ENCODE measurements at places on chromosomes 2 and 18.

GRCh38 chr2:160324161-160324800 is 124.2 kb upstream of the ITGB6 start:
- DNase-seq = peak; percentile 63

GRCh38 chr2:38215993-38216392 is 140.0 kb upstream of the CYP1B1 start:
- peak; percentile 65 for DNase-seq

- no peak for DNase-seq
Measured at GRCh38 chr18:62365420-62365819, 40.3 kb downstream of the TNFRSF11A start.

DNA sequence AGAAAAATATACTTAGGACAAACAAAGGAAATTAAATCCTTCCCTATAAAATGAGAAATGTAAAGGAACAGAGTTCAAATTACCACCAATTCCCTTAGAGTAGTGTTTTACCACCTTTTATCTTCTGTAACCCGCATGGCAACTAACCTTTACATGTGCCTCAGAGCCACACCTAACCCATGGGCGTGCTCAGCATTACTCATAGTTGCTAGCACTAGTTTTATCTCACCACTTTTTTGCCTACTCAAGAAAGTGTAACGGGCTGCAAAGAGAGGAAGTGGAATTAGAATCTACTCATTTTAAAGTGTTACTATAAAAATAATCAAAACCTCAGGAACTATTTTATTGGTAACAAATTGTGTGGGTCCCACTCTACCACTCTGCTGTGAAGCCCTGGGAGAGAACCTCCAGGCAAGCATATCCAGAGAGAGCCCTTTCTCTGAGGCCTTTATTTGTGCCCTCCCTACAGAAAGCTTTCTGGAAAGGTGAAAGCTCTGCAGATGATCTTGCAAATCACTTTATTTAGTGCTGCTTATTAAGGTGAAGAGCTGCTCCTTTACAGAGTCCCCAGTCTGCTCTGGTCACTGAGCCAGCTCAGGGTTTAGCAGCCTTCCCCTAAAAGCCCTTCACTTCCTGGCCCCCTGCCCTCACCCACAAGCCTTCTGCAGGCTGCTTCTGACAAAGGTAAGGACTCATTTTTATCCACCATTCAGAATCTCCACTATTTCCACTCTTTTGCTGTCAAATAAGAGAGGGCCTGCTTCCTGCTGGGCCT is 98.8 kb downstream of the TRABD2A start:
- peak; percentile 55 for DNase-seq

DNA sequence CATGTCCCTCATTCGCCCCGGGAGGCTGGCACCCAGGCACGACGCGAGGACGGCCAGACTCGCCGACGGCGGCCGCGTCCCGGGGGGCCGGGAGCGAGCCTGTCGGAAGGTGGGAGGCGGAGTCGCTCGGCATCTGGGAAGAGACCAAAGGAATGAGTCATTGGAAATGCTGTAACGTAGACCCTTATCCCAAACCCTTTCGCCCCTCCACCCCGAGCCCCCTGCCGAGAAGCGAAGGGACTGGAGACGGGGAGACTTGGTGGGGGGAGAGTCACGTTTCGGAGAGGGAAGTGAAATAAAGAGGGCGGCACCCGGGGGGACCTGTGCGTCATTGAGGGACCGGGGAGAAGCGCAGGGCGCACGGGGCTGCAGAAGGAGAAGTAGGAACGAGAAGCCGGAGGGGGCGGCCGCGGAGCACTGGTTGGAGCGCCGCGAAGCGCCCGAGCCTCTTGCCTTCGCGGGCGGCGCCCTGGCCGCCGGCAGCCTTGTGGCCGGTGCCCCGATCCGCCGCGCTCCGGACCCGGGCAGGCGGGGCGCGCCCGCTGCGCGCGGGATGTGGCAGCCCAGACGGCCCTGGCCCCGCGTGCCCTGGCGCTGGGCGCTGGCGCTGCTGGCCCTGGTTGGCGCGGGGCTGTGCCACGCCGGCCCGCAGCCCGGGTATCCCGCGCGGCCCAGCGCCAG is at the start of gene EMILIN2:
TSS of gene EMILIN2 (plus strand) at position 371 of the 681 bp plus-strand sequence. CDS start at position 554, 183 bp downstream.
- peak; percentile 26 for DNase-seq

DNA sequence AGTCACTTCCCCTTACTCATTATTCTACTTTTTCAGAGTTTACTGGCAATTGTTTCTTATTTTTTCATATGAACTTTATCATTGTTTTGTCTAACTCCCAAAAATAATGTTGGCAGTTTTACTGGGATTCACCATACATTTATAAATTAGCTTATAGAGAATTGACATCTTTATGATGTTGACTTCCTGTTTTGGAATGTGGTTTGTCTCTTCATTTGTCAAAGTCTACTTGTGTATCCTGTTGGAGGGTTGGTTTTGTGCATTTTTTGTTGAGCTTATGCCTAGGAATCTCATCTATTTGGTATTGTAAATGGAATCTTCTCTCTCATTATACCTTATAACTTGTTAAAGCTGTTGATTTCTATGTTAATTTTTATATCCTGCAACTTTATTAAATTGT is 16.4 kb downstream of the EPC2 start:
- DNase-seq = peak; percentile 18

GRCh38 chr2:9308186-9308955 is 101.8 kb downstream of the ASAP2 start:
- DNase-seq = no peak

DNA sequence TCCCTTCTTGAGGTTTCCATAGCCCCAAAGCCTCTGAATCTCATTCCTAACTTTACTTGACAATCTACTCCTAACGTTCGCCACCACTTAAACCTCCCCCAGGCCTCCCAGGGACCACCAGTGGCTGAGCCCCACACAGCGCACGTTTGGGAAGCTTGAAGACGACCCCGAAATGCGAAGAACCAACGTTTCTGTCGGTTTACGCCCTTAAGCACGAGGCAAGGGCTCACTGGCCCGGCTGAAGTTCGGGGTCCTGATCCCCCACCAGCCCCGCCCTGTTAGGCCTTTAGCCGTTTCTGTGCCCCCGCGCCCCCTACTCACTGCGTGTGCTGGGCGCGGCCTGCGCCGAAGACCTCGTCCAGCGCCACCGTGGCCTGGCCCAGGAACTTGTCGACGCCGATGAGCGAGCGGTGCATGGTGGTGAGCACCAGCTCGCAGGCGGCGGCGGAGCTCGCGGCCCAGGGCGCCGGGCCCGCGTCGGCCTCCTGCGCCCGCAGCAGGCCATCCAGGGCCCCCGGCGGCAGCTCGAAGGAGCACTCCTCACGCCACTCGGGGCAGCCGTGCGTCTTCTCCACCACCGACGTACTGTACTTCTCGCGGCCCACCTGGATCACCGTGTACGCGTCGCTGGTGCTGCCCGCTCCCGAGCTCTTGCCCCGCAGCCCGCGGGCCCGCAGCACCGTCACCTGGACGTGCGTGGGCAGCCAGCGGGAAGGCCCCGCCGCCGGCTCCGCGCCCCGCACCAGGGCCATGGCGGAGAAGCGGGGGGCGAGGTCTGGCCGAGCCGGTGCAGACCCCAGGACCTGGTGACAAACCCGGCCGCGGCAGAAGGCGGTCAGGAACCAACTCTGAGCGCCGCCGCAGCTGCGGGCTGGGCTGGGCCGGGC is 479 bp downstream of the RAB11FIP5 start:
- peak; percentile 65 for DNase-seq

DNA sequence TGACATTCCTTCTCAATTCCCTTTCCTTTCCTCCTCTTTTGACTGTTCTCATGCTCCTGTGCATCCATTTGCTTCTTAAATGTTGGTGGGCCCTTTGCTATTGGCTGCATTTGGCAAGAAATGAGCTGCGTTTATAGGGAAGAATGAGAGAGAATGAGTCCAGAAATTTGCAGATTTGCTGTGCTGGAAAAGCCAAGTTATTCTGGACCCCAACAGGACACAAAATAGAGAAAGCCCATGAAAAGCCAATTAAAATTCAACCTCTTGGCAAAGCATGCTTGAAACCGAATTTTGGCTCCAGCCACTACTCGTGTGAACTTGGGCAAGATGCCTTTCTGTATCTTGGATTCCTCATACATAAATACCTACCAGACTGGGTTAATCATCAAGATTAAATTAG is 1.3 kb upstream of the SCLY start:
- DNase-seq = no peak

DNA sequence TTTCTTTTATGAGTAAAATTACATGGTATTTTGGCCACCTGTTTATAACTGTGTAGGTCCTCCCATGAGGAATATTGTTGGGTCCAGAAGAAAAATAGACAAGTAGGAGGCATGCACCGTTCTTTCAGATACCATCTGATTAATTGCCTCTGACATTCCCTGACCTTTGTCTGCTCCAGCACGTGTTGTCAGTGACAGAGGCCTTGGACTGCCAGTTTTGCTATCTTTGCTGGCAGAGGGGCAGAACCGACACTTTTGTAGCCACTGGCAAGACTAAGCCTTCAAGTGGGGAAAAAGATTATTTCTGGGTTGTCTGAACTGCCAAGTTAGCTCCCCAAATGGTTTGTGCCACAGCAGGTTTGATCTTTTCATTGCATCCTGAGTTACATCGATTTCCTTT is 276.9 kb downstream of the CAMKMT start:
- no peak for DNase-seq

DNA sequence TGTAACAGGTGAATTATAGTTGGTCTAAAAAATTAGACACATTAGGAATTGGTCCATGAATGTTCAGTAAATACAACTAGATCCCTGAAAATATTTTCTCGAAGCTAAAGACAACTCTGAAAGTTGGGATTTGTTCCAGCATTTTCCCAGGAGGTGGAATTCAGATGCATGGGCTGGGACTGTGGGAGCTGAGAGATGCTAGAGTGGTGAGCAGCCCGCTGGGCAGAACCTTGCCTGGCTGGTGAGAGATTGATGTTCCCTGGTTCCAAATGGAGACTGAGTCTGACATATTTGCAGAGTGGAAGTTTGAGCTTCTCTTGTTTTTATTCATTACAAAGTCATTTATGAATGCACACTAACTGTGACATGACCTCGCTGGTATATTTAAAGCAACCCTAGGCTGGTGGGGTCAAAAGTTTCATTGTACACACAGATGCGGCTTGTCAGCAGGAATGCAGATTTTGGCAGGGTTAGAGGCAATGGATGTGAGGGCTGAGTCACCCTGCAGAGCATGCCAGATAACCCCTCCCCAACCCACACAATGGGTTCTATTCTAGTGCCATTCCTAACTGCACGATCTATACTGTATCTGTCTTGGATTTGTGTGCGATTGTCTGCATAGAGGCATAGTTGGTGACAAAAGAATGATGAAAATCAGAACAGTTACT is 23.5 kb upstream of the TMEM178A start:
- DNase-seq = peak; percentile 77

DNA sequence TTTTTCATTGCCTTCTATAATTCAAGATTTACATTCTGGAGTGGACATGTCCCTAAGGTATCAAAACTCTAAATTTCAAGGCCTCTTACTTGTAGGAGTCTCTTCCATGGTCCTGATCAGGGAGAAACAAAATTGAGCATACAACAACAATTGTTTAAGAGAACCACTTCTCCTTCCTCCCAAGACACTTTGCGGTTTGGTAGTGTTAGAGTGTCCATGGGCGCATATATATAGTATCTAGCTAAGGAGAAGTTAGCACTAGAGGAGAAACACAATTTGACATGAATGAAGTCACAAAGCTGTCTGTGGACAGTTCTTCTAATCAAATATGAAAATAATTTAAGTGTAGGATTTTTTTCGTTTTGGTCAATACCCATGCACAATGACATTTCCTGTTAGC is 349.1 kb upstream of the MAP2 start:
- DNase-seq = no peak

GRCh38 chr18:22165603-22166068 is 3.8 kb upstream of the GATA6 start:
- no peak for DNase-seq

DNA sequence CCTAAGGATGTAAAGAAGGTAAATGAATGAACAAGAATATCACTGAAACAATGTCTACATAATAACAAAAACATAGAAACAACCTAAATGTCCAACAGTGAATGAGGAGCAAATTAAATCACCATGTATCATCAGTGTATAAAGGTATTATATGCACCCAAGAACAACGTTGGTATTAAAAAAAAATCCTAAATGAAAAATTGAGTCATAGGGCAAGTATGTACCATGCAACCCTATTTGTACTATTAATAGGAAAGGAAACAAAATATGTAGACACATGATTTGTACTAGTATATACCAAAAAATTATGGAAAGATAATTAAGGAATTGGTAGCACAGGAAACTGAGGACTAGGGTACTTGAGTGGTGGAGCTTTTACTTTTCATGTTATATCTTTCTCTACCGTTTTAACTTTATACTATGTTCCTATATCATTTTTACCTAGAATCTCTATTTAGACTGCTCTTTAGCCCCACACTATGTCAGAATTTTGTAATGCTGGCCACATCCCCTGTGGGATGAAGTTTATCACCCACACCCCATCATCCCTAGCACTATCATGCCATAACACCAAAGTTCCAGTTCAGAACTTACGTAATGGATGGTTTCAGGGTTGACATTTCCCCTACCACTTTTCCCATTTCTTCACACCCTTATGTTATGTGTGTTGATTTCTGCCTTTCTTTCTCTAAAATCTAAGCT is 25.6 kb downstream of the IKZF2 start:
- peak; percentile 53 for DNase-seq

DNA sequence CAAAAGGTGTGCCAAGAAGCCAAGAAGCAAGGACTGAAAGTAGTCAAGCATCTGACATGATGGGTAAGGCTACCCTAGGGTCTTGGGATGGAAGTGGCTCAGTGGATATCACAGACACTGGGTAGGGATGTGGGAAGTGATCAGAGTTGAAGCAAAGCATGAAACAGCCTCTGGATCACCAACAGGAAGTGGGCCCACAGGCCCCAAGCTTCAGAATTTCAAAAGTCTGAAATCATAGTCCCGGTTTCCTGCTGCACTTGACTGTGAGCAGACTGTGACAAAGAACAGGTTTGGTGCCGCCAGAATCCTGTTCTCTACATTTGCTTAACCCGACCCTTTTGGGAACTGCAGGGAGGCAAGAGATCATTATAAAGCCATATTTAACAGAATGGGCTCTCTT is 57.4 kb downstream of the SP100 start:
- DNase-seq = peak; percentile 7

GRCh38 chr2:47237375-47238334 is 82.5 kb upstream of the STPG4 start:
- peak; percentile 79 for DNase-seq

- DNase-seq = no peak
Measured at GRCh38 chr18:76978616-76979015, 154.0 kb downstream of the MBP start.

GRCh38 chr2:19695706-19696105 is 206.1 kb downstream of the TTC32 start:
- no peak for DNase-seq

DNA sequence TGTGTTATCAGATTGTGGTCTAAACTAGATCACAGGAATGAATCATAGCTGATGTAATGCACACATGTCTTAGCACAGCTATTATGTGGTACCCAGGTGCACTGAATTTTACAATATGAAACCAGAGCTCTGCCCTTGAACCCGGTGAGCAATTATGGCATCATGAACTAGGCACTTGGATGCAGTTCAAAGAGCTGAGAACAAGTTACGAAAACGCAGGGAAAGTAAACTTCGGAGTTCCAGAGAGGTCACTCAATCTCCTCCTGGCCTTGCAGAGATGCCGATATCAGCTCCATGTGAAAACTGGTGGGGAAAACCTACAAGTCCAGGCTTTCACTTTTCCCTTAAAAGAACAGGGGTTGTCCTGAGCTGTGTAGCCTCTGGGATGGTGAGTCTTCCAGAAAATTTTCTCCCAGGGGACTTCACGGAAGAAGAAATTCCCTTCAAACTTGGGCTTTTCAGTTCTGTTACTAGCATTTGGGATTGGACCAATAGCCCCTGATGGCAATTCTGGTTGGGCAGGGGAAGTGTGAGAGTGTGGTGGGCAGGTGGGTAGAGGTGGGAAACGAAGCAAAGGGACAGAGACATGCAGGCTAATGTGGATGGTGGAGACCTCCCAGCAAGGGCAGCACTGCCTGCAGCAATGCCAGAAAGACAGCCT is 71.1 kb upstream of the SH3BP4 start:
- peak; percentile 95 for DNase-seq

GRCh38 chr2:109295781-109296117 is 166.7 kb downstream of the SH3RF3 start:
- DNase-seq = no peak

Data from iris pigment epithelial cell (primary cell).